ENCODE measurements at places on chromosomes 5 and 9.

- no peak for DNase-seq
These were observed 167.7 kb upstream of the MPDZ start for GRCh38 chr9:13446938-13447842.

GRCh38 chr5:74372051-74372450, 268.5 kb downstream of the ENC1 start:
- DNase-seq, result no peak

DNA sequence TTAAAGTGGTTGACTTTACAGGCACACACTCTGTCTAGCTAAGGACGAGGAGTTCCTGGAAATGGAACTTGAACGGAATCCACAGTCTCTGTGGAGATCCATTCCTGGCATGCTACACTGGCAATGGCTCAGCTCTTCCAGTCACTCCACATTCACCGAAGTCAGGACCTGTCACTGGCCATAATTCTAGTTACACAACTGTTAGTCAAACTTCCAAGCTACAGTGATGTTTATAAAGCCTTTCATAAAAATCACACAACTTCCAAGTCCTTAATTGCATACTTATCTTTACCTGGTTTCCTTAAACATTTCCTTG, 15.7 kb downstream of the CDC14B start:
- DNase-seq, result no peak

- no peak for DNase-seq
These were observed 57.0 kb downstream of the SECISBP2 start for GRCh38 chr9:89375191-89375760.

DNA sequence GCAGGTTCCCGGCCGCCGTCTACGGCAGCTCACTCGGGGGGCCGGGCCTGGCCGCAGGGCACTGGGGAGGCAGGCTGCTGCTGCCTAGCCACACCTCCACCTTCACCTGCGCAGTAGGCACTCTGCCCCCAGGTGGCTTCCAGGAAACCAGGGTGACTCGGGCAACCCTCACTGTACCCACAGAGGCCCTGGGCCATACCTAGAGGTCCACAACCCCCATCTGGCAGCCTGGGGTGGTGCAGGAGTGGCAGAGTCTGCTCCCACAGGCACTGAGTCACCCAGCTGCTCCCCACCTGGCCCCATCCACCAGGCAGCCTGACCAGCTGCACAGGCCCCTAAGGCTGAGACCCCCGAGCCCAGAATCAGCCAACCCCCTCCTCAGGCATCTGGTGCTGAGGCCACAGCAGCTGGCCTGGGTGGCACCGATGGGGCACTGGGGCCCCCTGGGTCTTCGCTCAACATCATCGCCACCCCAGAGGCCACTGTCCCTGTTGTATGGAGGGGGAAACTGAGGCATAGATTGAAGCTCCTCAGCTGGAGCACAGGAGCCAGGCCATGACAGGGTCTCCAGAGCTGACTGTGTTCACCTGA, 70.2 kb downstream of the KCNT1 start:
- no peak for DNase-seq

GRCh38 chr9:98502311-98502975, 206.3 kb downstream of the GABBR2 start:
- no peak for DNase-seq

DNA sequence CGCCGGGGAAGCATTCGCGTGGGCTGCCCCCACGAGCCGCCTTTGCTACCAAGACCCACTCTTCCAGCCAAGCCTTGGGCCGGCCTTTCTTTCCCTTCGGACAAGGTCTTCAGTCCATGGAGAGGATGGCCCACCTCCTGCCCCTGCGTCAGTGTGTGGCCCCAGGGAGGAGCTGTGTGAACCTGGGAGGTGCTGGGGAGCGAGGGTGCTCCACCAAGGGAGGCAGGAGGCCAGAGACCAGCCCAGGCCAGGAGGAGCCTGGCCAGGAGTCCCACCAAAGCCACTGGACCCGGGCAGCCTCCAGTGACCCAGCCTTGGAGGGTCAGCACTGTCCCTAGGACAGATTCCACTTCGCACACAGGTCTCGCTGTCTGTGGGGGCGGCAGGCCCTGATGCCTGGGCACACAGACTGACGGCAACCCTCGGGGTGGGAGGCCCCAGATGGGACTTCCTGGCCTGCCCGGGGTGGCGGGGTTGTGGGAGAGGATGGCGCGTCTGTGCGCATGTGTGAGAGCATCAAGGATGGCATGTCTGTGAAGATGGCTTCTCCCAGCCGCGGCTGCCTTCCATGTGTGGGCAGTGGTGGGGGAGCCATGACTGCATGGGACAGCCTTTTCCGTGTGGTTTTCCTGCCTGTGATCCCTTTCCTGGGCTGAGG, 113.3 kb upstream of the LPCAT1 start:
- no peak for DNase-seq
